ENCODE measurements at places on chromosomes 13 and 19. TPM values are rescaled to one million over a fixed set of nuclear protein-coding genes. Genes with fewer than 3 reads are reported as not detected.

DNA sequence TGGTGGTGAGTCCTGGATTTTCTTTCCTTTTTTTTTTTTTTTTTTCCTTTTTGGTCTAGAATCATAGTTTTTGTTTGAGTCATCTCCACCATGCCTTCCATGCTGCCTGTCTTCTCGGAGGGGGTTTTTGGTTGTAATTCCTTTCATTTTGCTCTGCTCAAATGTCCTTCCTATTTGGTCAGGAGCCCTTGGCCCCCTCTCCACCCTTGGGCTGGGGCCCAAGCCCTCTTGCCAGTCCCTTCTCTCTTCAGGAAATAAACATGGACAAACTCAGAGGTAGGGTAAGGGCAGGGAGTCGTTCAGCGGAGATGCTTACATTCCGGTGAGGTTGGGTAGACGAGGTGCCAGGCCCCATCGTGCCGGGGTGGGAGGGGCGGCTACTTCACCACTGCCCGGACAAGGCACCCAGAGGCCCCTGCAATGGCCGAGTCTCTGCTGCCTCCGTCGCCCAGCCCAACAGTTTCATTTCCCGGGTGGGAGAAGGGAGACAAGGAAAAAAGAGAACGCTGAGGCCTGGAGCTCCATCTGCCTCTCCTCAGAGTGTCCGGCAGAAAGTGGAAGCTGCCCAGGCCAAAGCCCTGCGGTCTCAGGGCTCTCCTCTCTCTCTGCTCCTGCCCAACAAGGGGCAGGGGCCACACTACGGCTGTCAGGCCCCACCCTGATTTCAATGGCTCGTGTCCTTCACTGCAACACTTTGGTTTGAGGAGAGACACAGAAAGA lies 12.7 kb downstream of the ZNF574 start:
- no peak for DNase-seq

GRCh38 chr19:43784241-43784980 lies 3.6 kb upstream of the KCNN4 start:
- no peak for DNase-seq

GRCh38 chr13:41418027-41418426 lies 39.3 kb upstream of the RGCC start:
- DNase-seq: no peak

DNA sequence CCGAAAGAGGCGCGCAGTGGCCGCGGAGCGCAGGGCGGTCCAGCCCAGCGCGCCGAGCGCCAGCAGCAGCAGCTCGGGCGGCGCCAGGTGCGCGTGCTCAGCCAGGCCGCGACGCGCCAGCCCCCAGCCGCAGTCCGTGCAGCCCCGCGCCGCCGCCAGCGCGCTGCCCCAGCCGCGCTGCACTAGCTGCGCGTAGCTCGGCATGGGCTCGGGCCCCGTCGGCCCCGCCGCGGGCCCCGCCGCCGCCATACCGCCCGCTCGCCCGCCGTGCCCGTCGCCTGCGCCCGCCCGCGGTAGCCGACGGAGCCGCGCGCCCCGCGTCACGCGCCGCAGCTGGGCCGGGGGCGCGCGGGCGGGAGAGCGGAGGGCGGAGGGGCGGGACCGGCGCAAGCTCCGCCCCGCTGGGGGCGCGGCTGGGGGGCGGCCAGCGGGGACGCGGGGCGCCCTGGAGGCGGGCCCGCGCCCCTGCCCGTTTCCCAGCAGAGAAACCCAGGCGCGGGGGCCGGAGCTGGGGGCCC lies at the start of gene CERS1:
CERS1 (minus strand) TSS at position 335 of the 518 bp plus-strand sequence; CDS start at position 249, 86 bp downstream.
- DNase-seq: no peak

Gene ZNF491
- total RNA-seq: 3.2 TPM

Gene SLITRK1
- not detected for total RNA-seq

DNA sequence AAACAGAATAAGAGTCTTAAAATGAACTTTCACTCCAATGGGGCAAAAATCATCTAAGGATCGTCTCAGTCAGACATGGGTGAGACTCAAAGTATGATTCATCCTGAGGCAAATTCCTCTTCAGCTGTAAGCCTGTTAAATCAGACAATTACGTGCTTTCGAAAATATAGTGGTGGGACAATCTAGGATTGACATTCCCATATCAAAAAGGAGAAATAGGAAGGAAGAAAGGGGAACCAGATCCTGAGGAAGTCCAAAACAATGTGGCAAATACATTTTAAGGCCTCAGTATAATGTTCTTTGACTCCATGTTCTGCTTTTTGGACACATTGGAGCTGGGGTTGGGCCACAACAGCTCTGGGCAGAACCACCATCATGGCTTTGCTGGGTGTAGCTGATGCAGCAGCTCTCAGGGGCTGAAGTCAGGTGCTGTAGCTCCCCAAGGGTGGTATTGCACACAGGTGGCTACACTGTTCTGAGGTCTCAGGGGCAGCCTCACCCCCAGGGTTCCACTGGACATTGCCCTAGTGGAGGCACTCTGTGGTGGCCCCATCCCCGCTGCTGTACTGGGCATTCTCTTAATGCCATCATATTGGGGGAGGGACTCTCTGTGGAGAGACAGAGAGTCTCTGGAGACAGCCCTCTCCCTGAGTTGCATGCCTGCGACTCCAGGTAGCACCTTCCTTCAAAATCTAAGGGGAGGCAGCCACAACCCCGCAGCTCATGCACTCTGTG lies 5.7 kb upstream of the FPR3 start:
- no peak for DNase-seq

Gene ZNF283
- total RNA-seq: 13.8 TPM

Gene CCL25
- total RNA-seq: not detected

GRCh38 chr19:1605236-1606137 lies at the start of gene UQCR11:
TSS of gene UQCR11 (minus strand) at chr19:1605462. CDS start at chr19:1605409, 53 bp downstream.
- peak; percentile 92 for DNase-seq

DNA sequence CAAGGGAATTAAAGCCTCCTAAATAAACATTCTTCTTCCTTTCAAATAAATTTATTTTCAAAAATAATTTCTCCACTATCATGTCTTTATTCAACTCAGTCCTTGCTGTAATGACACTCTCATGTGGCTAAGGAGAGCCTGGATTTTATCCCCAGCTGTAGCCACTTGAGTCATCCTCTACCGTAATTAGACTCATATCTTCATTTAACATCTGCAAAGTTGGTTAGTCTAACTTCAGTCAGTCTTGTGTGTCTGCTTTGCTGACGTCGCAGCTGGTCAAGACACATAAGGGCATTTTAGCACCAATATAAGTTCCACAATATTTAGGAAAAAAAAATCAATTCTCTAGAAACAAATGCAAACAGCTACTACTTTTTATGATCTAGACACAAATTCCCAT lies 776.4 kb upstream of the ATXN8OS start:
- DNase-seq: no peak

Gene KIR2DL3
- not detected for total RNA-seq

All from breast epithelium (tissue), 4 donors.